Stomach (tissue), 19 donors: ENCODE measurements at places on chromosomes 3 and 15. TPM values are rescaled to one million over a fixed set of nuclear protein-coding genes. Genes with fewer than 3 reads are reported as not detected.

Gene IMPG2
- total RNA-seq, result 0.73 TPM

Gene PLCL2
- 2.9 TPM for total RNA-seq

Gene HAPLN3
- total RNA-seq, result 33.9 TPM

Gene BFSP2
- not detected for total RNA-seq

Gene UNC13C
- not detected for total RNA-seq

Gene KBTBD13
- not detected for total RNA-seq

Gene AGBL1
- total RNA-seq, result not detected

Gene CFAP161
- total RNA-seq, result 2.6 TPM

Gene CDHR4
- not detected for total RNA-seq

Gene TMEM39A
- total RNA-seq, result 48.4 TPM

Gene SNRPA1
- total RNA-seq, result 3.5 TPM

Gene RNU5B-1
- total RNA-seq, result not detected

Gene WDR72
- not detected for total RNA-seq

Gene POMGNT2
- 14.3 TPM for total RNA-seq

Gene HAUS2
- total RNA-seq, result 18.1 TPM
